ENCODE measurements at places on chromosomes 3 and 15. TPM values are rescaled to one million over a fixed set of nuclear protein-coding genes. Genes with fewer than 3 reads are reported as not detected.

The SKOR1 gene
- 0.09 TPM for total RNA-seq

The ALDH1A2 gene
- 1.2 TPM for total RNA-seq

The ELP6 gene
- total RNA-seq, result 44.0 TPM

The TM4SF4 gene
- not detected for total RNA-seq

The NAALADL2 gene
- not detected for total RNA-seq

The NR1I2 gene
- total RNA-seq, result 0.11 TPM

The TMIE gene
- not detected for total RNA-seq

The GOLGA6L1 gene
- total RNA-seq, result not detected

The GOLGA8G gene
- not detected for total RNA-seq

The GHSR gene
- not detected for total RNA-seq

The ZNF717 gene
- 9.2 TPM for total RNA-seq

The DHX30 gene
- 123 TPM for total RNA-seq

The GCNT3 gene
- not detected for total RNA-seq

The PIERCE2 gene
- total RNA-seq, result not detected

All from activated T-helper 2 cell treated with anti-CD3 and anti-CD28 coated beads, Interferon-gamma antibody, Interleukin-2, Interleukin-4, amounts not matched to agents 10 μg/mL and 5 μg/mL and 100 μg/mL, durations not matched to agents 14 hours and 24 hours and 36 hours (primary cell).